NCI-H345 (cell line): ENCODE measurements at places on chromosomes 2 and 18.

- no peak for DNase-seq
Observed at GRCh38 chr2:187213798-187214197, 234.3 kb downstream of the CALCRL start.

DNA sequence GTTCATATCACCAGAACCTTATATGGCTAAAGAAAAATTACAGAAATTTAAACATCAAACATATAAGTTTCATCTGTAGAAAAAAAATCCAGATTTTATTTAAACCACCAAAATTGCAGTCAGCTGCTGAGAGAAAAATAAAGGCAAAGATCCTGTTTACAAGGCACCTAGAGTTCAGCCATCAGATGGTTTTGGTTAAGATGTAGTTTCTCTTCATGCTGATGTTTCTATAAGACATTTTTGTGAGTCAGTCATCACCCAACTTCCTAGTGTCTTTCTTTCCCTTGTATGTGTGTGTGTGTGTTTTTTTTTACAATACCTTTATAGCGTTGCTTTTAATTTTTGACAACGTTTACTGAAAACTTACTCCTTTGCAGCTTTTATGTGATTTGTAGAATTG is 26.1 kb upstream of the MMADHC start:
- DNase-seq: no peak

DNA sequence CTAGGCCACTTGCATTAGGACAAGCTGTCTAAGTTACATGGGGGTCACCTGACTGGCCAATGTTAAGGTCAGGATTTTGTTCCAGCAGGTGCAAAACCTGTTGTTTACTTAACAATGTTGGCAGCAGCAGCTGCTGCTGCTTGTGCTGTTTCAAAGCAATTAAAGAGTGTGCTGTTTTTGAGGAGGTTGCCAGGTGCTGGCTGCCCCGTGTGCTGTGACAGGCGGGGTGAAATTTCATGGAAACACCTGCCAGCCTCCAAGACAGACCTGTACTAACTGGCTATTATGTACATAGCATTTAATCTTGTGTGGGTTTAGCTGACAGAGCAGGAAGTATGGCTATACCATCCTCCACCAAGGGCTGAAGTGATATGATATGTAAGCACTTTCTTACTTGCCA is 224.9 kb downstream of the ASXL3 start:
- DNase-seq: peak; percentile 91

- DNase-seq: no peak
Observed at GRCh38 chr18:78738076-78738690, 241.4 kb upstream of the SALL3 start.

GRCh38 chr18:48324651-48325050 is 84.5 kb downstream of the ZBTB7C start:
- DNase-seq: peak; percentile 43

GRCh38 chr2:199348871-199349270 is 108.9 kb downstream of the SATB2 start:
- no peak for DNase-seq

- DNase-seq: no peak
Observed at GRCh38 chr2:230968921-230969658, 26.8 kb upstream of the SPATA3 start.

DNA sequence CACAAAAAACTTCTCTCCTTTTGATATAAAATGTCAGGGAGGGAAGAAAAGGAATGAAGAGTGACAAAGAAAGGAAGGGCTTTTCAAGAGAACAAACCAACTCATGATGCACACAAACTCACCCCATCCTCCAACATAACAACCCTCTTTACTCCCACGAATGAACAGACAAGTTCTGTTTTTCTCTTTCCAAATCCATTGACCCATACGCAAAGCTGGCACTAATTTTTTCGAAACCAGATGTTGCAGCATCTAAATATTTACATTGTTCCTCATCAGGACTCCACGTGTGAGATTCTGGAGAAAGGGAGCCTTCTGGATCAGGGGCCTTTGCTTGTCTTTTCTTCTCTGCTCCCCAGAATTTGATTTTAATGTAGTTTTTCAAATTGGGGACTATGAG is 143.3 kb upstream of the BCL2L11 start:
- no peak for DNase-seq

GRCh38 chr18:48868468-48869466 is 82.0 kb downstream of the SMAD7 start:
- DNase-seq: no peak

DNA sequence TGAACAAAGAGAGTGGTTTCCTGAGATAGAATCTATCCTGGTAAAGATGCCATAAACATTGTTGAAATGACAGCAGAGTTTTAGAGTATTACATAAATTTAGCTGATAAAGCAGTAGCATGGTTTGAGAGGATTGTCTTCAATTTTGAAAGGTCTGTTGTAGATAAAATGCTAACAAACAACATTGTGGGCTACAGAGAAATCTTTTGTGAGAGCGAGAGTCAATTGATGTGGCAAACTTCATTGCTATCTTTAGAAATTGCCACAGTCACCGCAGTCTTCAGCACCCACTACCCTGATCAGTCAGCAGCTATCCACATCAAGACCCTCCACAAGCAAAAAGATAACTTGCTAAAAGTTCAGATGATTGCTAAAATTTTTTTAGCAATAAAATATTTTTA is 17.5 kb downstream of the VRK2 start:
- no peak for DNase-seq

GRCh38 chr2:240232961-240233884 is 92.8 kb upstream of the OTOS start:
- peak; percentile 97 for DNase-seq

GRCh38 chr2:30800159-30800558 is 7.1 kb downstream of the CAPN13 start:
- DNase-seq: no peak

GRCh38 chr2:209458008-209458979 is 34.4 kb downstream of the MAP2 start:
- DNase-seq: no peak

- DNase-seq: peak; percentile 50
Observed at GRCh38 chr2:215435280-215435869, 493 bp downstream of the FN1 start.
